ENCODE measurements at places on chromosomes 1 and 21. TPM values are rescaled to one million over a fixed set of nuclear protein-coding genes. Genes with fewer than 3 reads are reported as not detected.

The ITLN2 gene
- total RNA-seq = 1.8 TPM

GRCh38 chr1:245716561-245716960 is 561.8 kb downstream of the KIF26B start:
- no peaks in the 10 kb centered on the region for H3K4me1 ChIP-seq
- no peaks in the 10 kb centered on the region for H3K36me3 ChIP-seq
- H3K27me3 ChIP-seq = no peaks in the 10 kb centered on the region
- DNase-seq = no peak

The CRYZL1 gene
- total RNA-seq = 42.8 TPM

DNA sequence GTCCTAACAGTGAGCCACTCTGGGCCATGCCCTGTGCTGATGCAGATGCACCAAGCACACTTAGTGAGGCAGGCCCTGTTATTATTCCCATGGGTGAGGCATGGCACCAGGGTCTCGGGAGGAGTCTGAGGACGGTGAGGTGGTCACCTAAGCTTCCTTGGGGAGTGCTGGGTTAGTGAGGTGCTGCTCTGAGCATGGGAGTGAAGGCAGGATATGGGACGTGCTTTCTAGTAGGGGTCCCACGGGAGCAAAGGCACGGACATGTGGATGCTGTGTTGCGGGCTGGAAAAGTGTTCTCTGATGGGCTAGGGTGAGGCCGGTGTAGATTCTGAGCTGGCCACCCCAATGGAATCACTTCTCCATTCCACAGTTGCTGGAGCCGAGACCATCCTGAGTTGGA is 77.5 kb upstream of the CSF3R start:
- H3K27ac ChIP-seq = no peak overlapping the region
- H3K4me1 ChIP-seq = no peaks in the 10 kb centered on the region
- H3K36me3 ChIP-seq = no peaks in the 10 kb centered on the region
- peaks cover 47% of the 10 kb centered on the region for H3K27me3 ChIP-seq

DNA sequence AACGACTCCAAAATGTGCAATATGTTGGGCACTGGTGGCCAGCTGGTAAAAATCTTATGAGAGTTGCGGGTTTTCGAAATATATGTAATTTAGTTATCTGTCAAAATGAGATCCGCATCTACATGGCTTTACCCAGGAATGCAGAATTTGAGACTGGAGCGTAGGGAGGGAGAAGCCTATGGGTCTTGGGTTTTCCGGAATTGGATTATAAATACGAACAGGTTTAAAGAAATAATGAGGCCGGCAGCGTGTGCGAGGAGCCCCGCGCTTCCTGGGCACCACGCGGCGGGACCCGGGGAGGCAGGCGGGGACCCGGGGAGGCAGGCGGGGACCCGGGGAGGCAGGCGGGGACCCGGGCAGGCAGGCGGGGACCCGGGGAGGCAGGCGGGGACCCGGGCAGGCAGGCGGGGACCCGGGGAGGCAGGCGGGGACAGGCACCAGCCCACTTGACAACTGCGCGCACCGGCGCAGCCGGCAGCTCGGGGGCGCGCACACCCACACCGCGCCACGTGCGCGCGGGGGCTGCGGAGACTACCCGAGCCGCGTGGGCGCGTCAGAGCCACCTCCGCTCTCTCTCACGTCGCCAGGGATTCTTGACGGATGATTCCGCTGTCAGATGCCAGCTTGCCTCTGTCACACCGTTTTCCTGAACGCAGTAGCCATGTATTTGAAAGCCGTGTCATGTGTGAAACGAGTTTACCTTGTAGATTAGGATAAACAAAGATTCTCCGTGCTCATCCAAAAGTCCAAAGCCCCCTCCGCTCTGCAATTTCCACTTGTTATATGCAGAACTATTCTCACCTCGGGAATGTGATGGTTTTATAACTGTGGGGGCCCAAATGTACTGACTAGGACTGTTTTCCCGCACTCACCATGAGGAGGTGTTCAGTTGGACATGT is 54.3 kb upstream of the HNRNPU start:
- no peaks in the 10 kb centered on the region for H3K36me3 ChIP-seq
- H3K27me3 ChIP-seq = peaks cover 32% of the 10 kb centered on the region

- H3K4me3 ChIP-seq = peak within 1 kb of the TSS; percentile 89
- H3K36me3 ChIP-seq = no peaks in the 10 kb centered on the region
- peaks cover 36% of the 10 kb centered on the region for H3K4me1 ChIP-seq
- DNase-seq = peak; percentile 51
Measured at GRCh38 chr1:56578963-56579875, at the start of gene PLPP3. TSS of gene PLPP3 (minus strand) at chr1:56579563. CDS start at chr1:56579016, 547 bp downstream.

GRCh38 chr21:41868062-41868710 is 11.0 kb downstream of the PRDM15 start:
- no peak for DNase-seq
- peaks cover 6% of the 10 kb centered on the region for H3K4me1 ChIP-seq
- no peak overlapping the region for H3K27ac ChIP-seq
- H3K4me3 ChIP-seq = no peak overlapping the region
- H3K36me3 ChIP-seq = no peaks in the 10 kb centered on the region

GRCh38 chr1:33119050-33119449 is 38.1 kb downstream of the AZIN2 start:
- H3K27ac ChIP-seq = no peak overlapping the region
- no peaks in the 10 kb centered on the region for H3K36me3 ChIP-seq
- no peak for DNase-seq
- H3K27me3 ChIP-seq = peaks cover 36% of the 10 kb centered on the region

The ERVH48-1 gene
- 0.91 TPM for total RNA-seq

- H3K4me1 ChIP-seq = peaks cover 5% of the 10 kb centered on the region
- no peak for DNase-seq
- no peaks in the 10 kb centered on the region for H3K27me3 ChIP-seq
Measured at GRCh38 chr1:25074351-25075227, 144.5 kb upstream of the RUNX3 start.

The INAVA gene
- total RNA-seq = 84.2 TPM

DNA sequence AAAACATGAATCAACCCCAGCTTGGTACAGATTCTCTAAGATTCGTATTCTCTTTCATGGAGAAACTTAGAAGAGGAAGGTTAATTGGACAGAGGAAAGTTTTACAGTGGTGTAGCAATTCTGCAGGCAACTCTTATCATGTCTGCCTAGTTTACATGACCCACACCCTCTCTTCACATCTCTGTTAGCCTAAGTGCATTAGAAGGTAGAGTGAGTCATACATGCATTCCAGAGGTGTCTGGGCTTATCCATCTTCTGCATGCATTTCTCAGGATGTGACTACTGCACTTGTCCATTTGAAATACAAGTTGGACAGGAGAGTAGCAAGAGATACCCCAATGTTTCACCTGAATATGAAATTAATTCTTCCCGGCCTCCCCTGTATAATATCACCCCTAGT is 578.4 kb upstream of the NCAM2 start:
- DNase-seq = no peak
- H3K27ac ChIP-seq = no peak overlapping the region
- no peak overlapping the region for H3K4me3 ChIP-seq
- H3K27me3 ChIP-seq = no peaks in the 10 kb centered on the region

- H3K27me3 ChIP-seq = no peaks in the 10 kb centered on the region
- no peak overlapping the region for H3K27ac ChIP-seq
- DNase-seq = no peak
Measured at GRCh38 chr21:43602266-43603232, 56.7 kb downstream of the HSF2BP start.

DNA sequence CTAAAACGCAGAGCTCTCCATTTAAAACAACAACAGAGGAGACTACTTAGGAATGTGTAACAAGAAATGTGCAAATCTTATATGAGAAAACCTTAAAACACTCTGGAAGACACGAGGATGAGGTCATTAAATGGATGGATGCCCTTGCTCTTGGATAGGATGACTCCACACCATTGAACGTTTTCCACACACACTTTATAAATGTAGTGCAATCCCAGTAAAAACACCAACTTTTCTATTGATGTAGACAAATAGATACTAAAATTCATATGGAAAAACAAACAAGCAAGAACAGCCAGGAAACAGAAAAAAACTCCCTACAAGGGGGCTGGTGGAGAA is 18.4 kb upstream of the COL6A1 start:
- DNase-seq = no peak
- no peak overlapping the region for H3K27ac ChIP-seq
- no peak overlapping the region for H3K4me3 ChIP-seq
- no peaks in the 10 kb centered on the region for H3K4me1 ChIP-seq

DNA sequence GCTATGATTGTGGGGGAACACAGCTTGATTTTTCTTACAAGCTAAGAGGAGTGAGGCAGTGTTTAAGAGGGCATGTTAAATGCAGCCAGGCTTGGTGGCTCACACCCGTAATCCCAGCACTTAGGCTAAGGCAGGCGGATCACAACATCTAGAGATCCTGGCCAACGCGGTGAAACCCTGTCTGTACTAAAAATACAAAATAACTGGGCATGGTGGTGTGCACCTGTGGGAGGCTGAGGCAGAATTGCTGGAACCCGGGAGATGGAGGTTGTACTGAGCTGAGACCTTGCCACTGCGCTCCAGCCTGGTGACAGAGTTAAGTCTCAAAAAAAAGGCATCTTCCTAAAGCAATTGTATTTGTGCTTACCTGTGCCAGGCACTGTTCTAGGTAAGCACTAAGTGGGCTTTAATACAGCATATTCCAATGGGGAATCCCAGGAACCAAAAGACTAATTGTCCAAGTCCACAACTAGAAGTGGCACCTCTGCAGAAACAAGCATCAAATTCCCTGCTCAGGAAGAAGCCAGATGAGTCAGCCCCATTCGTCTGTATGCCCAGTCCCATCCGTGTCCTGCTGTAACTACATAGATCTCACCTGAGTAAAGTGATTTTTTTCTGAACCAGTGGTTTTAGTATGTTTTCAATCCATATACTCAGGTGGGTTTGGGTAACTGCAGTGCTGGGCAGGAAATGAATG is 4.6 kb downstream of the RCC1 start:
- peaks cover 39% of the 10 kb centered on the region for H3K4me1 ChIP-seq
- peak overlapping the region; percentile 57 for H3K27ac ChIP-seq
- peaks cover 34% of the 10 kb centered on the region for H3K36me3 ChIP-seq
- no peak for DNase-seq

The GPR61 gene
- total RNA-seq = 0.53 TPM

The CD48 gene
- not detected for total RNA-seq

DNA sequence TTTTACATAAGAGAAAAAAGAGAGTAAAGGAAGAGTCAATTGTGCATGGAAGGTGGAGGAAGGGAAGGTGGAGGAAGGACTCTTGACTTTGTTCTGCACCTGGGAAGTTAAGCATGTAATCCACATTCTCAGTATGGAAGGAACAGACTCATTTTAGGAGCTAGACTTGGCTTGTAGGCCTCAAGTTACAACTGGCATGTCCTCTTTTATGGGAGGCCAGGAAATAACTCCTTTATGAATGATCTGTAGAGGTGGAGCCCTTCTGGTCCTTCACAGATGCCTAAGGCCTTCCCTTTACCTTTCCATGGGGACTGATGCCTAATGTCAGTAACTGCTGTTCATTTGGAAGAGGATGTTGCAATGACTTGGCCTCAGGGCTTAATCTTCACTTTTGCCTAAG is 29.4 kb upstream of the CCSAP start:
- no peak overlapping the region for H3K4me3 ChIP-seq
- DNase-seq = no peak
- no peak overlapping the region for H3K27ac ChIP-seq
- no peaks in the 10 kb centered on the region for H3K4me1 ChIP-seq

GRCh38 chr21:42081931-42082381 is 10.8 kb downstream of the UMODL1 start:
- no peak overlapping the region for H3K27ac ChIP-seq
- no peak overlapping the region for H3K4me3 ChIP-seq
- DNase-seq = no peak
- H3K4me1 ChIP-seq = peaks cover 11% of the 10 kb centered on the region

- no peak for DNase-seq
- H3K4me1 ChIP-seq = peaks cover 4% of the 10 kb centered on the region
- no peak overlapping the region for H3K4me3 ChIP-seq
- no peaks in the 10 kb centered on the region for H3K27me3 ChIP-seq
- no peaks in the 10 kb centered on the region for H3K36me3 ChIP-seq
Measured at GRCh38 chr1:187762118-187762517, 933.4 kb downstream of the PLA2G4A start.

GRCh38 chr1:173038875-173039554 is 11.7 kb downstream of the TNFSF18 start:
- H3K4me1 ChIP-seq = peaks cover 1% of the 10 kb centered on the region
- H3K4me3 ChIP-seq = no peak overlapping the region
- no peak overlapping the region for H3K27ac ChIP-seq
- H3K27me3 ChIP-seq = no peaks in the 10 kb centered on the region

DNA sequence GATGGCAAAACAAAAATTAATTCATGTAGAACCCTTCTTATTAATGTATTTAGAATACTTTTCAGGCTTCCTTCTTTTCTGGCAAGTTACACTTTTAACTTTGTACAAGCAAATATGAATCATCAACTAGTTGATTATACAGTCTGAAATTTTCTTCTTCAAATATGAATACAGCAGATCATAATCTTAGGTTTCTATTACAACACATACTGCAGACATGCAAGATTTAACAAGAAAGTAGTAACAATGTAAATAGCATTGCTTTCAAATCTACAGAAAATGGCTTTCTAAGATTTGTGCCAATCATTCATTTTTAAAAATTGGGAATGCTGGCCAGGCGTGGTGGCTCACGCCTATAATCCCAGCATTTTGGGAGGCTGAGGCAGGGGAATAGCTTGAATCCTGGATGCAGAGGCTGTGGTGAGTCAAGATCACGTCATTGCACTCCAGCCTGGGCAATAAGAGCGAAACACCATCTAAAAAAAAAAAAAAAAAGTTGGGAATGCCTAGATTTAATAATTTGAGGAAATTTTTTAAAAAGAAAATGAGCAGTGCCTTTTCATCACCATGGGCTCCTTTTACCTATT is 68.4 kb upstream of the DPYD start:
- no peaks in the 10 kb centered on the region for H3K36me3 ChIP-seq
- H3K27me3 ChIP-seq = no peaks in the 10 kb centered on the region
- no peak overlapping the region for H3K4me3 ChIP-seq
- no peak overlapping the region for H3K27ac ChIP-seq

DNA sequence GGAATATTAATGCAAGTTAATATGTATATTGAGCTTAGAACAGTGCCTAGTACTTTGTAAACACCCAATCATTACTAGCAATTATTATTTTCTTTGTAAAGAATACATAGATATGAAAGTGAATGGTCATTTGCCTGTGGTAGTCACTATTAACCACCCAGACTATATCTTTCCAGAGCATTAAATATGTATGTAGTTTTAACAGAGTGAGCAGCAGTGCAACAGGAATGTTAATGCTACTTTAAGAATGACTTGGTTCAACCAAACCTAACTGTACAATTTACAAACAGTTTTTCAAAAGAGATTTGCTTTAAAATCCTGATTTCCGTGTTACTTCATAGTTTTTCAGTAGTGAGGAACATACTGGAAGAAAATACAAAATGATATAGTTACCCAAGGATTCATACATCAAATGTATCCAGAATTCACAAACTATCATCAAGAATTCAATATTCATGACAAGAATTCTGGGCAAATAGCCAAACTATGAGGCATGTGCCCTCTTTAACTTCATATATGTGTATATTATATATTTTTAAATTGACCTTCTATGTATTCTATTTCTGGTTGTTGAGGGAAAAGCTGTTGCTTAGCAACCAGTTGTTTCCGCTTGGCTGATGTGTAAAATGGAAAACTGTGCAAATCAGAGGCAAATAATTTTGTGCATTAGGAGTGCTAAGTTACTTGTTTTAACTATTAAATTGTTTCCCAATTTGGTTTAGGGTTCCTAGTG is 34.9 kb upstream of the IVNS1ABP start:
- no peaks in the 10 kb centered on the region for H3K36me3 ChIP-seq
- no peak overlapping the region for H3K27ac ChIP-seq
- peaks cover 25% of the 10 kb centered on the region for H3K4me1 ChIP-seq
- H3K4me3 ChIP-seq = no peak overlapping the region
- H3K27me3 ChIP-seq = no peaks in the 10 kb centered on the region
- no peak for DNase-seq

- H3K27ac ChIP-seq = no peak overlapping the region
- H3K27me3 ChIP-seq = no peaks in the 10 kb centered on the region
- peaks cover 8% of the 10 kb centered on the region for H3K36me3 ChIP-seq
- H3K4me1 ChIP-seq = peaks cover 8% of the 10 kb centered on the region
- H3K4me3 ChIP-seq = no peak overlapping the region
Measured at GRCh38 chr1:200162877-200163276, 135.4 kb downstream of the NR5A2 start.

Measured in progenitor cell of endocrine pancreas (in vitro differentiated cells).